ENCODE measurements at places on chromosomes 5 and 9. TPM values are rescaled to one million over a fixed set of nuclear protein-coding genes. Genes with fewer than 3 reads are reported as not detected.

Gene GTF2H2
- 35.7 TPM for total RNA-seq

Gene LEAP2
- total RNA-seq = 0.18 TPM

Gene WASHC1
- total RNA-seq = 3.3 TPM

Gene SURF2
- total RNA-seq = 11.0 TPM

Gene CYFIP2
- total RNA-seq = 18.7 TPM

Gene RGS7BP
- total RNA-seq = 0.18 TPM

Gene ZNF608
- total RNA-seq = 1.5 TPM

Gene ST8SIA4
- total RNA-seq = 20.9 TPM

Gene SETD9
- total RNA-seq = 8.6 TPM

Gene AFAP1L1
- total RNA-seq = 3.4 TPM

Gene F12
- total RNA-seq = 0.89 TPM

Gene PCDHGC5
- 10.2 TPM for total RNA-seq

Gene NUP155
- 39.8 TPM for total RNA-seq

Gene CCDC192
- not detected for total RNA-seq

Gene FGFR4
- total RNA-seq = 0.59 TPM

Gene PTTG1
- 137 TPM for total RNA-seq

Gene NAA35
- 23.8 TPM for total RNA-seq

Gene SHISAL2B
- total RNA-seq = not detected

Gene NSD1
- total RNA-seq = 55.4 TPM

Gene MOB3B
- 0.30 TPM for total RNA-seq

Gene SPINK1
- total RNA-seq = 0.59 TPM

Gene ROPN1L
- total RNA-seq = 0.14 TPM
